ENCODE measurements at places on chromosomes 5 and 9.

GRCh38 chr5:95280401-95281095, 4.3 kb downstream of the MCTP1 start:
- DNase-seq = no peak

- DNase-seq = no peak
These were observed 1244.1 kb upstream of the CDH6 start for GRCh38 chr5:29949301-29949872.

DNA sequence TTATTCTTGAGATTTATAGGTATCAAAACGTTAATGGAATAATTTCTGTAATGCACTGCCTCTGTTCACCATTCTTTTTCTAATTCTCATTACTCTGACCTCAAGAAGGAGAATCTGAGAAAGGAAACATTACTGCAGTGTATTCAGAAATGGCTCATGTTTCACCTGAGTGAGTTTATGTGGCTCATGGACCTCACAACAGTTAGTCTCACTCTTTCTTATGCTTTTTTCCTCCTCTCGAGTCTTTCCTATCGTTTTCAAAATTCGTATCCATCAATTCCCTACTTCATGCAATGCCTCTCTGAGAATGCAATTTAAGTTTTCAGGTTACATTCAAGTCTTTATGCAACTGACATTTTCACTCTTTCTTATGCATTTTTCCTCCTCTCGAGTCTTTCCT, 9.6 kb downstream of the CDH10 start:
- no peak for DNase-seq

GRCh38 chr9:36884721-36885120, 149.3 kb downstream of the PAX5 start:
- DNase-seq = no peak

DNA sequence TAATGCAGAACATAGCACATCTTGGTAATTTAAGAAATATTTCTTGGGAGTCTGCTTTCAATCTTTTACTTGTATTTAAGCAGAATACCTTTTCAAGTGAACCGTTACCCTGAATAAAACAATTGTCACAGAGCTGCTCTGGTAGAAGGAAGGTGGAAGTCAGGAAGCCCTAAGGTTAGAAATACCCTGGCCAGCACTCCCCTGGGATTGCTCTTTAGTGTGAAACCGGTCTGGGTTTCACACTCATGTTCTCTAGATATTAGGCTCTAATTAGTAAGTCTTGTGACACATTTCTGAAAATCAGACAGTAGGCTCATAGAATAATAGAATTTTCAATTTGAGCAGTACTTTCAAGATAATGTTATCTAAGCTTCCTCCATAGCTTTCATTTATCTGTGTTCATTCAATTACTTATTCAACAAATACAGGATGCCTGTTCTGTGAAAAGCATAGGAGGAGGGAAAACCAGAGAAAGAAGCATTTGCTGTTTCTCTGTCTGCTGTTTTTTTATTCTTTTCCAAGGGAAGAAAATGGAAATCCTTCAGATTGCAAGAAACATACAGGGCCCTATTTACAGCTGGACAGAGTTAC, 825.5 kb downstream of the TLR4 start:
- DNase-seq = no peak

- DNase-seq = no peak
These were observed 12.0 kb upstream of the NRARP start for GRCh38 chr9:137313956-137314560.

DNA sequence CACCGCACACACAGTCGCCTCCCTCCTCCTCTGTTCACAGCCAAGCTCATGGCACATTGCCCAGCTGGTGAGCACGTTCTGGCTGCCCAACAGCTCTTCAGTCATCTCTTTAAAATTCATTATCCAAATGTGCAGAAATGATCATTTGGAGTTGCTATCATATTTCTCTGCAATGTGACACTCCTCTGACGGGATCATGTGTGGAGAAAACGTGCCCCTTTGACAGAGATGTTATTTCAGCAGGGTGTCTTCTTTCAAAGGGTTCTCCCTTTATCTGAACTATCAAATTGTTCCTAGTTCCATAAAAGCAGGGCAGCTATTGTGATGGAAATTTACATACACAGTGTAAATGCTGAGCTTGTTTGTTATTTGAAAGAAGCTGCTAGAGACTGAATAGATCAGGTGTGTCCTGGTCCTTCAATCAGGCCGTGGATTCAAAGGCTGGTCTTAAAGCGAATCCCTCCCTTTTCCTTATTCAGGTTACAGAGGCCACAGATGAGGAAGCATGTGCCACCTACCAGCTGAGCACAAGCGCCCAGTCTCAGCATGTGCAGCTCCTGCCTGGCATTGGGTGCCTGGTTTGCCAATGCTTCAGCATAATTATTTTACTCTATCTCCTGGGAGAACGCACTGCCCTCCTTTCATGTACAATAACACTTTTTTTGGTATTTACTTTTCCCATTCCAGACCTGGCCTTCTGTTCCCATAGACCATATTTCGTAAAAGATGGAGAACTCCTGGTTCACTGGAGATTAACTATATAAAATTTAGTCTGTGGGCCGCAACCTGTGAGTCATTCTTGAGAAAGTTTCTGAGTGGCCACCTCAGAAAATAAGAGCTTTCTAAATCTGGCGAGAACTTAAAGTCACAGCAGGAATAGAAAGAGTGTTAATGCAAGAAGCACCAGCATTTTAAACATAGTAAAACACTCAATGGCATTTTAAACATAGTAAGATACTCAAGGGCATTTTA, 433.7 kb downstream of the ENC1 start:
- DNase-seq = peak; percentile 88

GRCh38 chr5:179494774-179495526, 55.4 kb upstream of the RUFY1 start:
- DNase-seq = no peak

GRCh38 chr5:108148715-108149139, 233.2 kb downstream of the FBXL17 start:
- peak; percentile 32 for DNase-seq

GRCh38 chr5:36418152-36418979, 116.7 kb upstream of the RANBP3L start:
- DNase-seq = peak; percentile 95

- no peak for DNase-seq
These were observed 12.5 kb downstream of the TRPM3 start for GRCh38 chr9:71108937-71109336.

DNA sequence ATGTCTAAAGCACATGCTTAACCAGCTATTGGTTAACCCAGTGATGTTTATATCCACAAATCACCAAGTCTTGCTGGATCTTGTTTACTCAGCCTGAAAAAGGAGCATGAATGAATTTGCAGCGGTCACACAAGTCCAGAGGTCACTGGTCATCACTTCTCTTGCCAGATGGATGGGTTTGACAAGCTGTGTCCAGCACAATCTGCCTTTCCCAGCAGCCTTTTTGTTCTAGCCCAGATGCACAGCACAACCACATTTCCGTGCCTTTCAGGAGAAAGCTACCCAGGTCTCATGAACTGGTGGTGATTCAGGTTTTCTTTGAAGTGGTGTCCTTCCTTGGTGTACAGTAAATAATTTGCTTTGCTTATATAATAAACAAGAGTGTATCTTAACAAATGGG, 32.1 kb downstream of the TMEM252 start:
- DNase-seq = no peak

DNA sequence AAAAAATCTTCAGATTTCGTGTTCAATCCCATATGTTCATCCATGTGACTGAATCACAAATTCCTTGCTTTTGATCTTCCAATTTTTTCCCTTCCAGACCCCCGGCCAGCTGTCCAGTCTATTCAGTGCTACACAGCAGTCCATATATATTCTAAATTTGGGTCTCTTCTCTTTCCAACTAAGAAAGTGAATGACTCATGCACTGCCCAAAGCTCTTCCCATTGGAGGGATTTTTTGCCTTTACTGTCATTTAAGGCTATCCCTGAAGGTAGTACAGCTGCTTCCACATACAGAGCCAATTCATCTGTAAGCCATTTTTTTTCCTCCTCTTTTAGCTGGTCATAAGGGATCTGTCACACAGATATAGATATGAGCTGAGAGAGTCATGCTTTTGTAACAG, 478.3 kb downstream of the DMRT2 start:
- no peak for DNase-seq

DNA sequence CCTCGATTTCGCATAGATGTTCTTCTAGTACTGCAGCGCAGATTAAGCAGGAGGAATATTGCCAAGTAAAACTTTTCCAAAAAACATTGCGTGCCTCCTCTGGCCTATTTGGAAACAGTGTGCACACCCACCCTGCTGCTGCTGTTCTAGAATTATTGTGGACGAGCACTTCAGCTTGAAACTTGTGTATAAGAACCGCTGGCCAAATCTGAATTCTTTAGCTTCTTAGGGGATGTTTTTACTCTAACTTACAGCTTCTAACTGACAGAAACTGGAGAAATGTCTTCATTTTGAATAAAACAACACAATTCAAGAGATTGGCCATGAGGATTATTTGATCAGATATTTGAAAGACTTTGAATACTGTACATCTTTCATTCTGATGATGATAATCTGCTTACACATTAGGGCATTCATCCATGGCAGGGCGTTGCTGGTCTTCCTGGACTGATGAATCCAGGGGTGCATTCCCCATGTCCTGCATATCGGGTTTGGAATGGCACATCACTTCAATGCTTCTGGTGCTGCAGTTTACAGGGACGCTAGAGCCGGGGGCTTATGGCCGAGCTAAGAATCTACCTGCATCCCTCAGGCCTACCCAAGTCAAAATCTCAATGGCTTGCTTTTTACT, 6.5 kb downstream of the ADAMTS16 start:
- peak; percentile 46 for DNase-seq

- no peak for DNase-seq
These were observed 209.8 kb upstream of the IER5L start for GRCh38 chr9:129387822-129388221.

DNA sequence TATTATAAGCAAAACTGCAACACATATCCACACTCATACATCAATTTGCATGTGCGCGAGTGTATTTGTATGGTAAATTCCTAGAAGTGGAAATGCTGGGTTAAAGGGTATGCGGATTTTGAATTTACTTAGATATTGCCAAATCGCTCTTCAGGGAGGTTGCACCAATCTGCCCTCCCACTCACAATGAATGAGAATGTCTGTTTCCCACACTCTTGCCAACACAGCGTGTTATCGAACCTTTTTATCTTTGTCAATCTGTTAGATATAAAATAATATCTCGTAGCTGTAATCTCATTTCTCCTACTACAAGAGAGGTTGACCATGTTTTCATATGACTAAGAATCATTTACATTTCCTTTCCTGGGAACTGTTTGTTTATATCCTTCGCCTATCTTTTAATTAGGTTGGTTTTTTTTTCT, 35.7 kb downstream of the LHX2 start:
- no peak for DNase-seq

GRCh38 chr5:144236499-144236898, 65.8 kb downstream of the KCTD16 start:
- DNase-seq = no peak

- no peak for DNase-seq
These were observed 619 bp upstream of the APC start for GRCh38 chr5:112737070-112737462.

- no peak for DNase-seq
These were observed 70.8 kb upstream of the GPR151 start for GRCh38 chr5:146586752-146587151.

GRCh38 chr5:40879163-40879942, 29.9 kb upstream of the C7 start:
- DNase-seq = peak; percentile 38

GRCh38 chr5:53116597-53116996, 7.0 kb upstream of the MOCS2 start:
- DNase-seq = no peak

- no peak for DNase-seq
These were observed 121.6 kb downstream of the MEF2C start for GRCh38 chr5:88761269-88761850.

GRCh38 chr5:141637123-141637766, 448 bp downstream of the RELL2 start:
- DNase-seq = no peak

GRCh38 chr5:172569861-172570558, 71.1 kb upstream of the NEURL1B start:
- no peak for DNase-seq

DNA sequence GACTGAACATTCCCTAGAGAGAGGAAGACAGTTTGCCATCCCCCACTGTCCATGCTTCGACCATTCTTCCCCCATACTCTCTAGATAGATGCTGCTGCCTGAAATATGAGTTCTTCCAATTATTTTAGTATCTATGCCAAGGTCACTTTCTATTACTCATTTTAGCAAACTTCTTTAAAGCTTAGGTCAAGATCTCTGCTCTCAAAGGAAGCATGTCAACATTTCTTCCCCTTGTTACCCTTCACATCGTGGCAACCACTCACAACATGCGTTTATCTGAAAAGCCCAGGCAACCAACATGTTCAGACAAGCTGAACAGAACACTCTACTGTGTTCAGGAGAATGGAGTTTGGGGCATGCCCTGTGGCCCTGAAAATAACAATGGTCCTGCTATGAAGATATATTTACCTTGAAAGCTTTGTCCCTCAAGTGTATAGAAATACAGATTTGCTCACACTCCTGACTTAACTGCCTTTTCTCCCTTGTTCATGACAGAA, 138.4 kb upstream of the KIF2A start:
- DNase-seq = peak; percentile 14

- no peak for DNase-seq
These were observed 44.6 kb downstream of the TSSK1B start for GRCh38 chr5:113390224-113390623.

DNA sequence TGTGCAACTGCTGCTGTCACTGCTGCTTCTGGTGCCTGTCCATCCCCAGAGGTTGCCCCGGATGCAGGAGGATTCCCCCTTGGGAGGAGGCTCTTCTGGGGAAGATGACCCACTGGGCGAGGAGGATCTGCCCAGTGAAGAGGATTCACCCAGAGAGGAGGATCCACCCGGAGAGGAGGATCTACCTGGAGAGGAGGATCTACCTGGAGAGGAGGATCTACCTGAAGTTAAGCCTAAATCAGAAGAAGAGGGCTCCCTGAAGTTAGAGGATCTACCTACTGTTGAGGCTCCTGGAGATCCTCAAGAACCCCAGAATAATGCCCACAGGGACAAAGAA, 265 bp downstream of the CA9 start:
- DNase-seq = no peak

Data from MCF 10A (cell line).